ENCODE measurements at places on chromosomes 3 and 15.

GRCh38 chr3:129312671-129313414 is 34.2 kb downstream of the HMCES start:
- DNase-seq, result no peak

DNA sequence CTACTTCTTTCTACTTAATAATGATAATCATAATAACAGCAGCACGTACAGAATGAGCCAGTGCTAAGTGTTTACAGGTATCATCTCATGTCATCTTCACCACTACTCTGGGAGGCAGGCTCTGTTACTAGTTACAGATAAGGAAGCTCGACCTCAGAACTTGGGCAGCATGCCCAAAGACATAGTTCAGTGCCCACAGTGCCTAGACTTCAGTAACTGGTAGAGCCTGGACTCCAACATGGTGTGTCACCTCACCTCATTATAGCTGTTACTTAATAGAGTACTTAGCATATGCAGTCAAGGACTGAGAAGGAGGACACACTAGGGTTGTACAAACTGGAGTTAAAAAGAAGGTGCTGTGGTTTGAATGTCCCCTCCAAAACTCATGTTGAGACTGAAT is 7.6 kb downstream of the GADL1 start:
- DNase-seq, result no peak

DNA sequence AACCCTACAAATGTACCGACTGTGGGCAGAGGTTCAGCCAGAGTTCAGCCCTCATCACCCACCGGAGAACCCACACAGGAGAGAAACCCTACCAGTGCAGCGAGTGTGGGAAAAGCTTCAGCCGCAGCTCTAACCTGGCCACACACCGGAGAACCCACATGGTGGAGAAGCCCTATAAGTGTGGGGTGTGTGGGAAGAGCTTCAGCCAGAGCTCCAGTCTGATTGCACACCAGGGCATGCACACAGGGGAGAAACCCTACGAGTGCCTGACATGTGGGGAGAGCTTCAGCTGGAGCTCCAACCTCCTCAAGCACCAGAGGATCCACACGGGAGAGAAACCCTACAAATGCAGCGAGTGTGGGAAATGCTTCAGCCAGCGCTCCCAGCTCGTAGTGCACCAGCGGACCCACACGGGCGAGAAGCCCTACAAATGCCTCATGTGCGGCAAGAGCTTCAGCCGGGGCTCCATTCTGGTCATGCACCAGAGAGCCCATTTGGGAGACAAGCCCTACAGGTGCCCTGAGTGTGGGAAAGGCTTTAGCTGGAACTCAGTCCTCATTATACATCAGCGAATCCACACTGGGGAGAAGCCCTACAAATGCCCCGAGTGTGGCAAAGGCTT is 20.7 kb downstream of the ZSCAN2 start:
- DNase-seq, result no peak

DNA sequence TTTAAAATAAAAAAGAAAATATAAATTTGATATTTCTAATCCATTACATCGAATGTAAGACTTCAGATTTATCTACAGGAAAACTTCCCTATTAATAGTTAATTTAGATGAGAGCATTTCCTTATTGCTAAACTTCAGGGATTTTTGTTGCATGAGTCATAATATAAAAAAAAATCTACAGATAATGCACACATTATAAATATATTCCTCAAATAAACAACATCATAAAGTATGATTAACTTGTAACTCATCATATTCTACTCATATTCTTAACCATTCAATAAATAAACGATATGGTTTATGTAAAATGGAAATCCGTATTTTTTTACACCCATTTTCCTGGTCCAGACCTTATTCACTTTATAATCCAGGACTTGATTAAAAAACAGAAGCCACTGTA is 477.0 kb downstream of the EPHA3 start:
- DNase-seq, result no peak

GRCh38 chr3:191637611-191638010 is 176.6 kb downstream of the PYDC2 start:
- no peak for DNase-seq

DNA sequence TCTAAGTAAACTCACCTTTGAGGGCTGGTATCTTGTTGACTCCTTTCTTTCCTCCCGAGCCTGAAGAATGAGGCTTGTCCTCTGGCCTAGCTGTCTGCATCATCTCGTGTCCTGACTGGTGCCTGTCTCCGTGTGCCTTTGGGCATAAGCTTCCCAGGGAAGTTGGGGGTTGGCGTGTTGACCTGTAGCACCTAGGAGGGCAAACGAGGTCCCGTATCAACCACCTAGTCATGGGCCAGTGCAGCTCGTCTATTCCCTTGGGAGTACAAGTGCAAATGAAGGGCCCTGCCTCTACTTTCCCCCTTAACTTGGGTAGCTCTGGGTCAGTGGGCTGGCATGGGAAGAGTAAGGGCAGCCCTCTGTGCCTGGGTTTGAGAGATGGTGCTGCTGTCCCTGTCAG is 8.7 kb downstream of the TEX264 start:
- no peak for DNase-seq

- no peak for DNase-seq
Observed at GRCh38 chr3:100789579-100789978, 80.3 kb downstream of the TFG start.

GRCh38 chr3:70342149-70342548 is 29.7 kb upstream of the MDFIC2 start:
- DNase-seq, result no peak

GRCh38 chr3:181486141-181486885 is 225.4 kb upstream of the SOX2 start:
- no peak for DNase-seq

- DNase-seq, result no peak
Observed at GRCh38 chr15:53351373-53351772, 408.1 kb downstream of the WDR72 start.

- no peak for DNase-seq
Observed at GRCh38 chr3:149023951-149024350, 32.6 kb downstream of the GYG1 start.

DNA sequence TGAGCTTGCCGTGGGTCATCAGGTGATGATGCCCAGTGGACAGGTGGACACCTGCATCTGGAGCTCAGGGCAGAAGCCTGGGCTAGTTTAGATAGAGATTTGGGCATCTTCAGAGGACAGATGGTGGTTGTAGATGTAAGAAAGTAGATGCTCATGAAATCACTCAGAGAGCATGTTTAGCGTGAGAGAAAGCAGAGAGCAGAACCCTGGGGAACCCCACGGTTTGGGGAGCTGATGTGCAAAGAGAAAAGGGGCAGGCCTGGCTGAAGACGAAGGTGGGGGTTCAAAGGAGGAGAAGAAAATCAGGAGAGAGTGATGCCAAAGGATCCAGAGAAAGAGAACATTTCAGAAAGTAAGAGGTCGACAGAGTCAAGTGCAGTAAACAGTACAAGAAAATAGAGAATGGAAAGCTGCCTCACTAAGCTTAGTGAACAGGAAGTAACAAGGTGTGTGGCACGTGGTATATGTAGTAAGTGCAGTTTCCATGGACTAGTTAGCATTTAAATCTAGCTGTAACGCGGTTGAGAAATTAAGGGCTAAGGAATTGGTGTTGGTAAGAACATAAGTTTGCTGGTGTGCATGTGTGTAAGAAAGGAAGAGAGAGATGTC is 13.5 kb downstream of the TIGIT start:
- DNase-seq, result peak; percentile 61

GRCh38 chr15:54033869-54034458 is 55.7 kb downstream of the UNC13C start:
- no peak for DNase-seq

DNA sequence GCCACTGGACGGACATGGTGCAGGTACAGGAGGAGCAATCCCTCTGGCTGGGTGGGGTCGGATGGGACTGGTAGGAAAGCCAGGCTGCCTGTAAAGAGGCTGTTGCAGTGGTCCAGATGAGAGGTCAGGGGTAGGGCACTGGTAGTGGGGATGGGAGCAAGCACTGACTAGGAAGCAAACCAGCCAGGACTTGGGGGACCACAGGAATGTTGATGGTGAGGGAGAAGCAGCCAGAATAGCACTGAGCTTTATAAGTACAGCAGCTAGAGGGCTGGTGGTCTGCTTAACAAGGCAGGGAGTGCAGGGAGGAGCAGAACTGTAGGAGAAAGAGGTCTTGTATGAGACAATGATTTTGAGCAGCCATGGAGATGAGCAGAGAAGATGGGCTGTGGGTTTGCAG is 38.7 kb upstream of the PTPN23 start:
- no peak for DNase-seq

DNA sequence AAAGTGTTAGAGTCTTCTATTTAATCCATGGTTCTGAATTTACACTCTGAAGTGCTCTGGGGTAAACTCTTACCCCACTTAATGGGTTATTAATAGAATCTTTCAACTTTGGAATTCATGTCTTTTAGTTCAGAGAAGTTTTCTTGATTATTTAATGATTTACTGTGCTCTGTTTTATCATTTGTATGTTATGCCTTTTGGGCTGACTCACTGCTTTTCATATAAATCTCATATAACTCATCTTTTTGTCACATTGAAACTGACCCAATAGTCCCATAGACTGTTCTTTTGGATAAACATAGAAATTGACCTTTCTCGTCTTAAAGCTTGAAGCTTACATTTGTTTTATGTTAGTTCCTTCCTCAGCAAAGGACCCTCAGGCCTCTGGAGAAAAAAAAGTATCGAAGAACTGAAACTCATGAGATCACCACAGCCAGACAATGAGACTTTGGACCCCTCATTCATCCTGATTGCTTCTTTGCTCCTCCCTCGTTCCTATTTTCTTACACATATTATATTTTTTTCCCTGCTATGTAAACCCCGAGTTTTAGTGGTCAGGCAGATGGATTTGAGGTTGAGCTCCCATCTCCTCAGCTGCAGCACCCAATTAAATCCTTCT is 229.1 kb upstream of the CBLB start:
- no peak for DNase-seq

- DNase-seq, result no peak
Observed at GRCh38 chr3:28739647-28740046, 391.0 kb upstream of the AZI2 start.

DNA sequence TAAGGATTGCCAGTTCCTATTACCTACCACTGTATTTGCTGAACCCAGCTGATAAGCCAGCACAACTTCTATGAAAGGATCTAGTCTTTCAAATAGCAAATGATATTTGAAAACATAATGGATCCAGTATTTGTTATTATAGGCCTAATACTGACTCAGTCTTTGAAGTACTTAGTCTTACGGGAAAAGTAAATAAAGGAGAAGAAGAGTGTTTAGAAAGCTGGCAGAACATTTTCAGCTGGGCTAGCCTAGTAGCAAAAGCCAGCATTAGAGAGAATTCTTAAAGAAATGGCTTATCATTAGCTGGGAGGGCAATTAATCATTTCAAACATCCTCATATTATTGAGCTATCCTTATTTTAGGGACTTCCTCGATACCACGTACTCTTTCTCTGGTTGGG is 101.4 kb upstream of the GOLIM4 start:
- DNase-seq, result no peak

DNA sequence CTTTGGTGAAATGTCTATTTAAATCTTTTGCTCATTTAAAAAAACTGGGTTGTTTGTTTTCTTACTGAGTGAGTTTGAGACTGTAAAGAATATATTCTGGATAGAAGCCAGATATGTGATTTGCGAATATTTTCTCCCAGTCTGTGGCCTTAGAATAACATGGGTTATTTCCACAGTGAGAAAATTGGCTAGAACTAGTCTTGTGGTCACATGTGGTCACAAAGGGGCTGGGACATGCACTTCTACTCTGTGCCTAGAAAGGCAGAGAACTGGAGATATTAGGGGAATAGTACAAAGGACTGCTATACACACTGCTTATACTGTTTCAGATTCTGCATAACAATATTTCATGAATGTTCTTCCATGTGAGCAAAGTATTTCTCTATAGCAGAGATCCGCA is 79.9 kb upstream of the RGMA start:
- no peak for DNase-seq

DNA sequence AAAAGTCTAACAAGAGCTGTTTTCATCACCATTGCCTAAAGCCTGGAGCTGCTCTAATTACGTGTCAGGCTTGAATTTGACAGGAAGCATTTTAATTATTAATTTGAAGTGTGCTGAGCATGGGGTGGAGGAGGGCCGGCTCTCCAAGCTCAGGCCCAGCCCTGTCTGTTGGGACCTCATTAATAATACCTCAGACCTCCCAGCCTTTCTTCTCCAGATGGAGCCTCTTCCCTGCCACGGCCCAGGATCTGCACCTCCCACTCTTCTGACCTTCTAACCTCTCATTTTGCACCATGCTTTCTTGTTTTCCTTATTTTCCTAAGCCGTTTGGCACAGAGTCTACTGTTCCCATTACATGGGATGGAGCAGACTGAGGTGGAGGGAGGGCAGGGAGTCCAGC is 30.0 kb downstream of the INSYN1 start:
- DNase-seq, result no peak

- no peak for DNase-seq
Observed at GRCh38 chr3:134613006-134613520, 37.8 kb downstream of the KY start.

GRCh38 chr15:69881302-69881670 is 216.4 kb downstream of the TLE3 start:
- DNase-seq, result no peak

DNA sequence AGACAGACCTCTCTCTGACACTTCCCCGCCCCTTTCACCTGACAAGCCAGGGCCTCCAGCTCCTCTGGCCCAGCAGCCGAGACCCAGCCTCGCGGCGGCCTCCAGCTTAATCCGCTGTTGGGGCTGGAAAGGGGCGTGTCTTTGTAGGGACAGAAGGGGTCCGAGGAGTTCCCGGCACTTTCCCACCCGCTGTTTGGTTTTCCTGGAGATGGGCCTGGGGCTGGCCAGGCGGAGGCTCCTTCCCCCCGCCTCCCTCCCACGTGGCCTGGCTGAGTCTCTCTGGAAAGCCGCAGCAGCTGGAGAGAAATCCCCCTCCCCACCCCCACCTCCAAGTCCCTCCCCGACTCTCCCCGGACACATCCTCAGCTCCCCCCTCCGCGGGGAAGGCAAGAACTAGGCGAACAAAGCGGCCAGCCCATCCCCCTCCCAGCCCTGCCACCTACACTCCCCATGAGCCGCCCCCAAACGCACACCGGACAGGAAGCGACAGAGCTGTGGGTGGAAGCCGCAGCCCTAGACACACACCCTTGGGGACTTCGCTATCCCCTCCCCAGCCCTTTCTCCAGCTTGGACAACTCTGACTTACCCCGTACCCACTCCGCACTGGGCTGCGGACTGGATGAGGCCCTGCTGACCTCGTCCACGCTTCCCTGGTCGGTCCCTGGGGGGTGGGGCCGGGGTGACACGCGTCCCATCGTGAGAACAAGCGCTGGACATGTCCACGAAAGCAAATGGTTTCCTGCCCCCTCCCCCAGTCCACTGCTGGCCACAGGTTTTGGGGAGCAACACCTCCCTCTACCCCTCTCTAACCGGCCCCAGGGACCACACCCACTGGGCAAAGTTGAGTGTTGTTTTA is 1.2 kb downstream of the IGDCC4 start:
- DNase-seq, result no peak

GRCh38 chr15:79084308-79084968 is 6.1 kb downstream of the RASGRF1 start:
- DNase-seq, result no peak

DNA sequence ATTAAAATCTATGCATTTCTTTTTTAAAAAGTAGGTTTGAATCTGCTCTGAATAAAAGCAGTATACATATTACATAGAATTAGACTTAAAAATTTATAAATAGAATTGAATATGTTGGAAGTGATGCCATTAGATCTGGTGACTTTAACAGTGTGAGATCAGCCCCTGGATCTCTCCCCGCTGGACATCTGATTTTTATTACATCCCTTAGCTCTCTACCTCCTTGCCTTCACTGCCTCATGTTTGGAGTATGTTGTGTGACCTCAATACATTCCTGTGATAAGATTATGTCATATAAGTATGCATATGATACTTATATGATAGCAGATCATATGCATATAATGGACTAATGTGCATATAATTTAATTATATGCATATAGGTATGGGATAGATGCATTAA is 643.4 kb upstream of the NR2F2 start:
- DNase-seq, result no peak

Measured in activated naive CD4-positive, alpha-beta T cell treated with Interleukin-2 at 50 U/mL for 16 hours (primary cell).